ENCODE measurements at places on chromosomes 1 and 21.
A peak's percentile ranks its signal among the peaks of the same experiment; 100 is the strongest.

DNA sequence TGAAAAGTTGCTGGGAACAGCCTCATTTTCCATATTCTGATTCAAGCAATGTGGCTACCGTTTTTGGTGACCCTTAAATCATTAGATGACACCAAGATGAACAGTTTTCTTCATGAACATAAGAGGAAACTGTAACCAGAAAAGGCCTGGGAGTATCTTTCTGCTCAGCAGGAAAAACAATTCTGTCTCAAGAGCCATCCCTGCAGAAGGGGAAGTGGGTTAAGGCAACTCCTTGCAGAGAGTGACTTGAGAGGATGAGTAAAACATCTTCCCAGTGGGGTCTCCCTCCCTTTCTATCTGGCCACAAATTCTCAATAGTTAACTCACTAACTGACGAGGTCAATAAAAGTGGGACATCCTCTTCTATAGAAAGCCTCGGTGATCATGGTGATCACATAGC lies 187.6 kb upstream of the NRIP1 start:
- DNase-seq: no peak

DNA sequence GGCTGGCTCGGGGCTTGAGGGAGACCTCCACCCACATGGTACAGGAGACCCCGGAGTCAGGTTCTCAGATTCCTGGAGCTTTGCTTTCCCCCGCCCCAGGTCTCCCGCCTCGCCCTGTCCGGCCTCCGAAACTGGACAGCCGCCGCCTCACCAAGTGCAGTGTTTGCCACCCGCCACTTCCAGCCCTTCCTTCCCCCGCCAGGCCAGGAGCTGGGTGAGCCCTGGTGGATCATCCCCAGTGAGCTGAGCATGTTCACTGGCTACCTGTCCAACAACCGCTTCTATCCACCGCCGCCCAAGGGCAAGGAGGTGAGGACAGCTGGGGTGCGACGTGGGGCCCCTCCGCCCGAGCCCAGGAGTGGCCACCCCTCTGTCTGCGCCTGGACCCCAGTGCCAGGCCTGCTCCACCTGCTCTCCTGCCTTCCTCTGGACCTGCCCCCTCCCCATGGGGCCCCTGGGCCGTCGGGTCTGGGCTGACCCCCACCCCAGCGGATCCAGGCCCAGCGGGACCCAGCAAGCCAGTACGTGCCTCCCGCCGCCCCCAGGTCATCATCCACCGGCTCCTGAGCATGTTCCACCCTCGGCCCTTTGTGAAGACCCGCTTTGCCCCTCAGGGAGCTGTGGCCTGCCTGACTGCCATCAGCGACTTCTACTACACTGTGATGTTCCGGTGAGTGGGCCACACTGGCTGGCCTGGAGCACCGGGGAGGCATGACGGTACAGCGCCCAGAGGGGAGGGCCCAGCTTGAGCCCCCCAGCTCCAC lies 8.7 kb downstream of the SELENON start:
- no peak for DNase-seq

DNA sequence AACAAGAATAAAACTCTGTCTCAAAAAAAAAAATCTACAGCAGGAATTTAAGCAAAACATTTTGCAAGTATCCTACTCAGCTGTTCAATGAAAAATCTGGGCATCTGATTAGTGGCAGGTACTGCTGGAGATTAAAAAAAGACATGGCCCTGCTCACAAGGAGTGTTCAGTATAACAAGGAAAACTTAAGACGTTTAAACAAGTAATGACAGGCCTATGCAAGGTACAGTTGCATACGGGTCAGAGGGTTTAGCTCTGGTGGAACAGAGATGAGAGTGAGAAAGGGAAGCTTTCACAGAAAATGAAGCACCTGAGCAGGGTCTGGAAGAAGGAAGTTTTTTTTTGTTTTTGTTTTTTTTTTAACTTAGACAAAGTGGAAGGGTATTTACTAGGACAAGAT lies 23.0 kb downstream of the SNRNP40 start:
- no peak for DNase-seq

DNA sequence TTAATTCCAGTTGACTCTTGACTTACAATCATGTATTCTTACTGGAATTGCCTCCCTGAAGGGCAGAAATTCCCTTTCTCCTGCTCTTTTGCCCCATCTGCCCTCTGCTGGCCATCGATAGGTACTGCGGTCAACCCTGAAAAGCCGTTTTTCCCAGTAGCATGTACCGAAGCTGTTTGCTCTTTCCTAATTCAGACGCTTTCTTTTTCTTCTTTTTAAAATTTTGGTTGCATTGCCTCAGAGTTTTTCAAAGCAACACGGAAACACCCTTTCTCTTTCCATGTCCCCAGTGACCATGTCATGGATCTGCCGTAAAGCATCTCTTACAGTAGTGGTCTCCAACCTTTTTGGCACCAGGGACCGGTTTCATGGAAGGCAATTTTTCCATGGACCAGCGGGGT lies 164.2 kb upstream of the C1orf21 start:
- peak; percentile 68 for DNase-seq

- DNase-seq: no peak
Measured at GRCh38 chr1:232893481-232894313, 56.7 kb upstream of the NTPCR start.

DNA sequence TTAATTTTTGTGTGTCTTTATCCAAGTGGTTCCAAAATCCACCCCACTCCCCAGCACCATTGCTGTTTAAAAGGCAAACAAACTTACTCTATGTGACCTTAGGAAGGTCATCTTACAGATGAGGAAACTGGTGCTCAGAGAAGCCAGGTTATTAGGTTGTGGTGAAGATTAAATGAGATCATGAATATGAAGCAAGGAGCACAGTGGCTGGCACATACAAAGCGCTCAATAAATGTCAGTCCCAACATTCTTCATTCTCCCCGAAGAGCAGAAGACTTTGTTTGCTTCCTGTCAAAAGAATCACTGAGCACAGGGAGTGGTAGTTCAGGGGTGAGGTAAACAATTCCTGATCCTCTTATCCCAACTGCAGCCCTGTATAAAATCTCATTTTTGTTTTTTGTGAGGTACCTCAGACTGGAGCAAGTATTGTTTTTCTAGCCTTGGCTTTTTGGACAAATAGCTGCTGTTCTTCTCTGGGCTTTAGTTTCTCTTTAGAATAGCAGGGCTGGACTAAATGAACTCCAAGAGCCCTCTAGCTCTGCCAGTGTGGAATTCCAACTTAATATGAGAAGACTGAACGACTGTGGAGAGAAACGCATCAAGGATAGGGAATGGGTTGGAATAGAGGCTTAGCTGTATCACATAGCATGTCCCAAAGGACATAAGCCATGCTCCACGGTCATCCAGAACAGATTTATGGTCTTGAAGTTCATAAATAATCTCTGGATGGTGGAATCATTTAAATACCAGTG lies 455.3 kb upstream of the USP24 start:
- DNase-seq: peak; percentile 28

DNA sequence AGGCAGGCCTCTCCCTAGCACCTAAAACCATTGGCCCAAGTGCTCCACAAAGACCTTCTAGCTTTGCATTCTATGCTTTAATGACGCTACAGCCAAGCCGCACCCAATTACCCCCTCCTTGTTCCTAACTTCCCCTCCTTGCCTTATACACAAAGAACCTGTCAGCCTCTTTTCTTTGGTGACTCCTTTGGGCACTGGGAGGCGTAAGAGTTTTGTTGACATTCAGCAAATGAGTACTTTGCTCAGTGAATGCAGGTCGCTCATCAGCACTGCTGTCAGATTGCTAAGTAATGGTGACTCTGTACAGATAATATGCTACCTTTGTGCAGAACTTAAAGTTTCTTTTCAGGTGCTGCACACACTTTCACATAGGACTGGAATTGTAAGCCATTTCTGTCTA lies 187.6 kb upstream of the FAM78B start:
- no peak for DNase-seq

- no peak for DNase-seq
Measured at GRCh38 chr1:178581351-178582303, 68.7 kb downstream of the TEX35 start.

DNA sequence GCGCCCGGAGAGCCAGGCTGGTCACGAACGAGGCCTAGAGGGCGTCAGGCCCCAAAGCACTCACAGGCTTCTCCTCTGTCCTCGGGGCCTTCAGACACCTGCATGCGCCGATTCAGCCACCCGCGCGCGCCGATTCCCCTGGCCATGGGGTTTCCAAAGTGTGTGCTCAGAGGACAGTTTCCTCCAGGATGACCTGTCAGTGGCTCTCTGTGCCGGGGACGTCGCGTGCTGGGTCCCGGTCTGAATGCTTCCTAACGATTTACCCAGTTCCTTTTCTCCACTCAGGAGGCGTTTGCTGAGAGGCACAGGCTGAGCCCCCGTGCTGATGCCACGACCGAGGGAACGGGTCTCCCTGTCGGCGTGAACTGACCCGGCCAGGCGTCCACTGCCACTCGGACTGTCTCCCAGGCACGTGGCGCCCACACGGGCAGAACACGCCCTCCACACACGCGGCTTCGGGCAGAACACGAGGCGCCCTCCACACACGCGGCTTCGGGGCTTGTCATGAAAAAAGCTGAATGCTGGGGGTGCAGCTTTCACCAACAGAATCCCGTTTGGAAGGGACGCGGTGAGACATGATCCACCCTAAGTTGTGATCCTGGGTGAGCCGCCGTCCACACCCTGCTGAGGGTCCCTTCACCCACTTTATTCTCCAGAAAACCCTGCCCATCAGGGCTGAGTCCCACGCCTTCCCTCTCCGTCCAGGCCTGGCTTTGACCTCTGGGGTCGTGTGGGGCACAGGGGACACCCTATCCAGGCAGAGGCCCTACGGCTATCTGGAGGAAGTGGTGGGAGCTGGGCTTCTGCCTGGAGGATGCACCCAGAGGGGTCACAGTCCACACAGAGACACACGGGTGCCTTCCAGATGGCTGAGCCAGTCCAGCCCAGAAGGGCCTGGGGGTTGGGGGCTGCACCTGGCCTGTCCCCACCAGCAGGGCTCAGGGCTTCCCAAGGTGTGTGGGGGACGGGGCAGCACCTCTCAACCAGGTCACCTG lies 56.1 kb downstream of the COL6A1 start:
- DNase-seq: no peak

GRCh38 chr1:101407505-101408211 lies 170.8 kb downstream of the S1PR1 start:
- no peak for DNase-seq

DNA sequence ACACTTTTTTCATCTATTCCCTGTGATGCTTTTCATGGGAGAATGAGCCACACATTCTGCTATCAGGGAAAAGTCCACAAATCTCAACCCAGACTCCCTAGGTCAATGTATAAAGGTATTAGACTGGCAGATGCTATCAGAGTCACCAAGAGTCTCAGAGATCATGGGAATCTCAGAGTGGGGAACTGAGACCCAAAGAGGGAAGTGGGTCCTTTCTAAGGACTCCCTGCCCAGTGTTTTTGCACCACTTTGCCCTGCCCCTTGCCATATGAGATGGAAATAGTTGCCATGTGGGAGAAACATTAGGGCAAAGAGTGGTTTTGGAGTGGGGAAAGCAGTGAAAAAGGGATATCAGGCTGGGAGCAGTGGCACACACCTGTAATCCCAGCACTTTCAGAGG lies 19.1 kb upstream of the AZIN2 start:
- DNase-seq: no peak

DNA sequence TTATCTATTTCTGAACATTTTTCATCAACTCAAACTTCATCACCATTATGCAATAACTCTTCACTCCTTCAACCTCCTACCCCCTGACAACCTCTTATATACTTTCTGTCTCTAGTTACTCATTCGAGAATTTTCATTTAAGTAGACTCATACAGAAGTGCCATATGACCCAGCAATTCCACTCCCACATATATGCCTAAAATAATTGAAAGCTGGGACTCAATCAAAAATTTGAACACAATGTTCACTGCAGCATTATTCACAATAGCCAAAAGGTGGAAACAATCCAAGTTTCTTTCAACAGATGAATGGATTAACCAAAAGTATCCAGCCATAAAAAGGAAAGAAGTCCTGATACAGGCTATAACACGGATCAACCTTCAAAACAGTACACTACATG lies 24.1 kb downstream of the COL11A1 start:
- DNase-seq: no peak

DNA sequence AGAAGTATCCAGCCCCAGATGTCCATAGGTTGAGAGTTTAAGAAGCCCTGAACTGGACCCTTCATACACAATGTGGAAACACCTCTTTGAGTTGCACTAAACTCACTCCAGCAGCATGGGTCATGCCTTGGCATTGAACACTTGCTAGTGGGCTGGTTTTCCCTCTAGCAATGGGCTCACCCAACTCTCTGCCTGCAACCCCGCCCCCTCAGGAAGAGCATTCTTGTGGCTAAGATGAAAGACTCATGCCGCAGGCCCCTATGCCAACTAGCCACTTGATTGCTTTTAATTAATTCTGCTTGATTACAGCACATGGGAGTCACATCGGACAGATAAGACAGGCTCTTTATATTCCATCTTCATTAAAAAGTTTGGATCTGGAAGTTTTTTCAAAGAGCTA lies 136.5 kb upstream of the GJB5 start:
- DNase-seq: no peak

GRCh38 chr21:38486221-38486620 lies 12.1 kb downstream of the ERG start:
- DNase-seq: peak; percentile 85

DNA sequence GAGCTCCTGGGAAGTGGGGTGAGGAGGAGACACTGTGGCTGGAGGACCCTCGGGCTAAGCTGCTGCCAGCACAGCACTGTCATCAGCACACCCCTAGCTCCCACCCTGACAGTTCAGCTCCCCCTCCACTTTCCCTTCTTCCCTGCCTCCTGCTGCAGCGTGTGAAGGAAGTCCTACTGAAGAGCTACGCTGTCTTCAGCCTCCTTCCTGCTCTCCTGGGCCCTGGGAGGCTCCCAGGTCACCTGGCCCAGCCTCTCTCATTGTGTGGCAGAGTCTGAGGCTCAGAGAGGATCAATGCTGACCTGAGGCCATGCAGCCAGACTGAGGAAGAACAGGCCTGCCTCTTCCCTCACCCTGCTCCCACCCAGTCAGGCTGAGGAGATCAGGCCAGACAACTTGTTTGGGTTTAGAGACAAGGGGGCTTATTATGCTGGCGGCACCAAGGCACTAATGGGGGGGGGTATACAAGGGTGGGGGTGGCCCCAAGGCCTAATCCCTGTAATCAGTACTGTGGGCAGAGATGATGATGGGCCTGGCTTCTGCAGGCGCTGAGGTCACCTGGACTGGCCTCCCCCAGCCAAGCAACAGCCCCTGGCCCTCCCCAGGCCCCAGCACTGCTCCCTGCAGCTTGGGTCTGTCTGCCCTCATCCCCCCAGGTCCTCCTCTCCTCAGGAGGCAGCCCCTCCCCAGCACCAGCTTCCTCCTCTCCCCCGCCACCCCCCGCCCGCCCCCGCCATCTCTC lies 9.1 kb downstream of the NES start:
- DNase-seq: no peak

DNA sequence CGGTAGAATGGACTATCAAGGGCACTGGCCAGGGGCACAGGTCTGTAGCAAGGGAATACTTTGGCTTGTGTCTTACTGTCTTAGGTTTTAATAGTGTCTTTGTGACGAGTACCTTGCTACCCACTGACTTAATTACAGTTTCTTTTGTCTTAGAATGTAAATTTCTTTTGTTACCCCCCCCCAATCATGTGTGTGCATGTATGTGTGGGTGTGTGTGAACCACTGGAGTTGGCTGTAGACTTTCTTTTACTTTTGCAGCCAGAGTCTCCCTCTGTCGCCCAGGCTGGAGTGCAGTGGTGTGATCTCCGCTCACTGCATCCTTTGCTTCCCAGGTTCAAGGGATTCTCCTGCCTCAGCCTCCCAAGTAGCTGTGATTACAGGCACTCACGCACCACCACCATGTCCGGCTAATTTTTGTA lies 61.8 kb upstream of the CLDN14 start:
- no peak for DNase-seq
